Sigmoid colon (tissue), 7 donors: ENCODE measurements at places on chromosomes 6 and 20. TPM values are rescaled to one million over a fixed set of nuclear protein-coding genes. Genes with fewer than 3 reads are reported as not detected.

- no peak for DNase-seq
Measured at GRCh38 chr20:21505161-21505809, 8.6 kb downstream of the NKX2-2 start.

DNA sequence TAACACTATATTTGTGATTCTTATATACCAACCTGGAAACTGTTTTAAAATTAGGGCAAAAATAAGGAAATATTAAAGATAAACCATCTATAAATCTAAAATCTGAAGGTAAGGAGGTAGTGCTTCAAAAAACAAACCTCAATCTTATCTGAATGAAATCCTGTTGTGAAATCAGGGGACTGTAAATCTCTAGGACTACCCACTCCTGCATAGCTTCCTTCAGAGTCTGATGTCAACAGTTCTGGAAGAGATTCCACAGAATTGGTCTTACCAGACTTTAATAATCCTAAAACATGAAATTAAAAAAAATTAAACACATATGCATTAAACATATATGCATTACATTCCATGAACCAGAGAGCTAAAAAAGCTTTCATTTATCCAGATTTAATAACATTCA lies 51.4 kb downstream of the IBTK start:
- DNase-seq = no peak

- DNase-seq = peak; percentile 95
Measured at GRCh38 chr6:131950767-131951575, at the start of gene CCN2. Gene CCN2 (minus strand): TSS chr6:131951372. CDS start chr6:131951172, 200 bp downstream.

DNA sequence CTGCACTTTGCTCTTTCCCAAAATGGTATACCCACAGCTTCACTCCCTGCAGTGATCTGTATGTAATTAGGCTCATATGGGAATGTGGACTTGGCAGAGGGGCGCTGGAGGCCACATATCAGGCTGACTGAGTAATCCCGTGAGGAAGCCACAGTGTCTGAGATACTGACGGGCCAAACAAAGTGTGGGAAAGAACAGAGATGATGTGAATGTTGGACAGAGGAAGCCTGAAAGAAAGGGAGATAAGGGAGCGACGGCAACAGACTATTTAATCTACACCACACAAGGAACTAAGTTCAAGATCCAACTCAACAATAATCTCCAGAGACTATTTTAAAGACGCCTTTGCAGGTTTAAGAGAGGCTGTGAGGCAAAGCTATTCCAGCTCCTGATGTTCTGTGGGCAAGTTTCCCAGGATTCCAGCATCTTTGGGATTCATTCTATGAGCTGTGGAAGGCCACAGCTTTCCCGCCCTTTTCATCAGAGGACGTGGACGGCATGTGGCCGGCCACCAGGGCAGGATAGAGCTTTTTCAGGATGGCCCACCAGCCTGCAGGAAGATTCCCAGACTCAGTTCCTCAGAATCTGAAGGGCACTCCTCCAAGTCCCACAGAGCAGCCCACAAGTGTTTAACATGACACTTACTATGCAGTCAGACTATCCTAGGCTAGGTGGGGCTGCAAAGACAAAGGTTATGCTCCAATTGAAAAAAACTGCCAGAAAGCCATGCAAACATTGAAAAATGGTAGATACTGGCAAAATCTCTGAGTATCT lies 237.5 kb downstream of the ATXN1 start:
- no peak for DNase-seq

GRCh38 chr20:56373942-56374341 lies 15.2 kb downstream of the FAM210B start:
- DNase-seq = no peak

DNA sequence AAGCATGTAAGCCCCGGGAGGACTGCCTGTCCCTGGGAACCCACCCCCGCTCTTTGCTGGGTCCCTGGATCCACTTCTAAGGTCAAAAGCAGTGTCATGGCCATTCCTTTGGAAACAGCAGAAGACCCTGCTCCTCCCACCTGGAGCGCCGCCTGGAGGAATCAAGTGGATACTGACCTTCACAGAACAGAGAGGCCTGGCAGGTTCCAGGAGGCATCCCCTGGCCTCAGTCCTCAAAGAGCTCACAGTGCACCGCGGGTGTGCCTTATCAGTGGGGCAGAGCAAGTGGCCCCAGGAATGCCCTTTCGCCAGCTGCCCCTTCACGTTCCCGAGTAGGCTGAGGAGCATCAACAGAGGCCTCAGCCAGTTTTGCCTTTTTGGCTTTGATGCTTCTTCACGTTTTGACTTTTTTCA lies 11.1 kb upstream of the SLC4A11 start:
- no peak for DNase-seq

GHRH gene
- not detected for total RNA-seq

GRCh38 chr6:138785980-138786379 lies 9.9 kb upstream of the ECT2L start:
- no peak for DNase-seq

DNA sequence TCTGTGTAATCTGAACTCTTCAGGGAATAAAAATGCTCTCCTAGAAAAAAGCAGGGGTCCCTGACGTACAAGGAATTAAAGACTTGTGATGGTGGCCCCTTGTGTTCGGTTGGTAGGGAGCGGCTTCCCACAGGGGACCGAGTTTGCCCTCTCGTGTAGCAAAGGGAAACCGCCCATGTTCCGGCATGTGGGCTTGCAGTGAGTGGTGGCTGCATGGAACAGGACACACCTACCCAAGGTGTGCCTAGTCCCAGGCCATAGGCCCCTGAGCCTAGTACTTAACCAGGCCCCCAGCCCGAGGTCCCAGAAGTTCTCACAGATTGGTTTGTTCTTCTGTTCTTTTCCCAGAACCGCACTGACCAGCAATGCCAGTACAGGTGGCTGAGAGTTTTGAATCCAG lies 15.5 kb downstream of the MYBL2 start:
- no peak for DNase-seq

PIGT gene
- 60.6 TPM for total RNA-seq

- DNase-seq = no peak
Measured at GRCh38 chr20:1891263-1892118, 3.7 kb upstream of the SIRPA start.

DNA sequence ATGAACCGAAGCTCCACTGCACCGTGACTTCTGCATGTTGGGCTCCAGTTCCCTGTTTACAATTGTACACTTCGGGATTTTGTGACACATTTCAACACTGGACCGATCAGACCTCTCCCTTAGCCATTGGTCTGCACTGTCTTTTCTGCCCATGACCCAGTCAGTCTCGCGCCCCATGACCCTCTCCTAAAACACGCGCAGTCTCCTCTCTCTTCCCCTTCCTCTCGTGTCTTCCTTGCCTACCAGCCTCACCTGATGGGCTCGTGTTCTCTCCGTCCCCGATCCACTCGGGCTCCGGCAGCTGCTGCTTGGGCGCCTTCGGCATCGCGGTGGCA lies 535 bp upstream of the ABCF1 start:
- DNase-seq = no peak

DNA sequence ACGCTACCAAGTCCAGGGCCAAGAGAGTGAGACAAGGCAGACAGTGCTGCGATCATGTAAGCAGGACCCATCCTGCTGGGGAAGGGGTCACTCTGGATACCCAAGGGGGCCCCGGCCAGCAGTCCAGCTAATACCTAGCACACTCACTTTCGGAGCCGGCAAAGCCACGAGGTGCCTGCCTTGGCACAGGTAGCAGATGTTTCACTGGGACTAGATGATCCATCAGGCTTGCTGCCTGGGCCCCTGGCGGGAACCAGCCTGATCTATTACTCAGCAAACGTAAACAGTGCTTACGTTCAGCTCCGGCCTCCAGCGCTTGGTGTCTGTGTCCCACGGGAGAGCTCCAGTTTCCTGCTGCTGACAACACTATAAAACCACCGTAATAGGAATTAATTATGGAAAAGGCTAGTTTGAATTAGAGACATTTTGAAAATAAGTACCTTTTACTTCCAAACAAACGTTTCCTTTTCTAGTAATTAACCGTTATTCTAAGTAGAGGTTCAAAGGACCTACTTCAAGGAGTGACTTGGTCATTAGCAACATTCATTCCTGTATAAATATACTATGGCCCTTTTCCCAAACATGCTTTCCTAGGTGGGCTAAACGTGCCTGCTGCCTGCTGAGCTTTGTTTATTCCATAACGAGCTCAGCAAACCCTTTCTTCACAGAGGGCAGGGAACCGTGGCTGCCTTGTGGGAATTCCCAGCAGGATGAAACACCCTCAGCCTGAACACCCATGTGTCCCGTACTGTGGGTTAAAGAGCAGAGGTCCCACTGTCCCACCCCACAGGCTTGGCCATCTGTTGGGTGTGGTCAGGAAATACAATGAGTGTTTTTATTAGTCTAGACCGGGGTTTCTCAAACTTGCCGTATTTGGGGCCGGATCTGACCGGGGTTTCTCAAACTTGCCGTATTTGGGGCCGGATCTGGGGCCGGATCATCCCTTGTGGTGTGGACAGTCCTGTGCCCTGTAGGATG lies 18.4 kb downstream of the SLC22A23 start:
- DNase-seq = peak; percentile 84

DNA sequence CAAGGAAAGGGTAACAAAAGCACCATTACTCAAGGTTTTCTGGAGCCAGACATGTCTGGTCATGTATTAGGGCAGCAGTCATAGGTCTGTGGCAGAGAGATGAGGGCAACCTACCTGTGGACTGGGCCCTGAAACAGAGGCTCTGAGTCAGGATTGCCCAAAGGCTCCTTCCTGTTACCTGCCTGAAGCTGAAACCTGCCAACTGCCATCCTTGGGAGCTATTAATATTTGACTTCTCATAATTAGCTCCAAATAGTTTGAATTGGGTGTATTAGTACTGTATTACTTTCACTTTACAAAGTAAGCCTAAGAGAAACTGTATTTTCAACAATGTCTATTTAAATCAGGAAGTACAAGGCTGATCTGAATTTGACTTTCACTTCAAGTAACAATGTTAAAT lies 72.0 kb upstream of the TBX18 start:
- DNase-seq = no peak

DNA sequence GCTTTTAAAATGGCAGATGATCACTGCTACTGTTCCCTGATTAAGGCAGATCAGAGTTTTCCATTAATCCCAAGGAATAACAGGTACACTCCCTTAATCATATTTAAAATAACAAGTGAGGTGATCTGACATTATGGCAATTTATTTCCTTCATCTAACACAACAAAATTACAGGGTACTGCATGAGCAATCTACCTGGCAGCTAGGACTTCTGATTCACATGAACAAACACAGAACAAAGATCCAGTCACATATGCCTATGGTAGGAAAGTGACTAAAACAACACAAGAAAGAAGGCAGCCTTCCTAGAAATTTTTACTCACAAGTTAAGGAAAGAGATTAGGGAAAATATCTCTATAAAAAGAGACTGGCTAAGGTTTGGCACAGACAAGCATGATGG lies 33.2 kb downstream of the MAP7 start:
- no peak for DNase-seq

DNA sequence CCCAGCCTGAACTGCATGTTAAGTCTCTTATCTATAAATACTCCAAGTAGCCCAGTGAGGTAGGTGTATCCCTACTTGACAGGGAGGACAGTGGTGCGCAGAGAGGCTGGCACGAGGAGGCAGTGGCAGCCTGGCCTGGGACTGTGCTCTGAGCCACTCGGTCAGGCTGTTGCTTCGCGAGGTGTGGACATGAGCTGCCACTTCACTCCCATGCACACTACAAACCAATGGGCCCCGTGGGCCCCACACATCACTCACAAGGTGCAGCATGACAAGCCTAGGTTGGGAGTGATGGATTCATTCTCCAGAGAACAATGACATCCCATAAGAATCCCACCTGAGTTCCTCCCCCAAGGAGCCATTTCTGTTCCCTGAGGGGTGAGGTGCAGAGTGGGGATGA lies 54.9 kb downstream of the TMEM242 start:
- no peak for DNase-seq

- no peak for DNase-seq
Measured at GRCh38 chr20:58832457-58832856, 18.2 kb downstream of the GNAS-AS1 start.

CSE1L gene
- total RNA-seq = 43.9 TPM

GRCh38 chr6:38153798-38154345 lies 334.3 kb downstream of the ZFAND3 start:
- DNase-seq = no peak

- no peak for DNase-seq
Measured at GRCh38 chr20:62305149-62305764, 2.5 kb downstream of the ADRM1 start.

TCP11 gene
- total RNA-seq = not detected

DNA sequence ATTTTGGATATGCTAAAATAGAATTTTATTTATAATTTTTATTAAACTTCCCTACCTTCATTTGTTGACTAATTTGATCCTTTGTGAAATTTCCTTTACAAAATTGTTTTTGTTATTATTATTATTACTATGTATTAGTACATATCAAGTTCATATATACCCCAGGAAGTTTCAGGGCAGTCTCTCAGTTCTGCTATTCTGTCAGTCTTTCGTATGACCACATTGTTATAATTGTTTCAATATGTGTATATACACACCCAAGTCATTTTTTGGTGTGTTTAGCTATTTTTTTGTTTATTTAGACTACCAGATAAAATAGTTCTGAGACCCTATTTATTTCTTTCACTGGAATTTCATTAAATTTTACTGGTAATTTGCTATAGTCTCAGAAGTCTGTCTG lies 72.1 kb downstream of the NKAIN2 start:
- no peak for DNase-seq

GRCh38 chr6:155883741-155884140 lies 428.1 kb upstream of the NOX3 start:
- DNase-seq = no peak

SLC17A1 gene
- total RNA-seq = not detected

OOEP gene
- not detected for total RNA-seq

- DNase-seq = no peak
Measured at GRCh38 chr6:73236144-73236750, 11.0 kb upstream of the KHDC1L start.

CST1 gene
- not detected for total RNA-seq

GRCh38 chr6:156828280-156828703 lies 51.1 kb downstream of the ARID1B start:
- no peak for DNase-seq

GRCh38 chr20:49446808-49447207 lies 35.7 kb downstream of the KCNB1 start:
- DNase-seq = peak; percentile 96

GRCh38 chr20:5977223-5977622 lies 26.8 kb downstream of the MCM8 start:
- DNase-seq = no peak

DNA sequence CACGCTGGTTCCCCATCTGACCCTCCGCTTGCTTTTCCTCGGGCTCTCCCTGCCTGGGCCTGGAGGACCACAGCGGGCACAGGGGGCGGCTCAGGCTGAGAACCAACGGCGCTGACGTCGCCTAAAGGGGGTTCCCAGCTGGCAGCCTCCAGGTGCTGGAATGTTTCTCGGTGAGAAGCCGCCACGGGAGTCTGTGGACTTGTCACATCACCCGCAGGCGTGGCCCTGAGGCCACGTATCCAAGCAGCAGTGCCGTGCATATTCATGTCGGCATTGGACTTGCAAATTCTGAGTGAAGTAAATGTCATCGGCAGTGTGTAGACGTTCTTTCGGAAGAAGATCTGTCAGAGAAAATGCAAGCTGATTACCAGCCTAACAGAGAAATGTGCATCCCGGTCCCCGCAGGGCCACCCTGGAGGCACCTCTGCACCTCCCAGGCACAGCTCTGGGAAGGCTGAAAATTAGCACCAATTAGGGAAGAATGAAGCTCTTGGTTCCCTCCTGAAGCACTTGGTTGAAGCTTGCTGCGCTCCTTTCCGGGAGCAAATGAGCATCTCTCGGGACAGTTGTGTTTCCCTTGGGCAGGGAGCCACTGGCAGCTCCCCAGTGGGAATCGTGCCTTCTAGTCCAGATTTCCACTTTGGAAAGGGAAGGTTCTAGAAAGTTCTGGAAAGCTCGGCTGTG lies 24.3 kb downstream of the NTSR1 start:
- DNase-seq = peak; percentile 41

NAPB gene
- 14.4 TPM for total RNA-seq

OPN5 gene
- not detected for total RNA-seq

- DNase-seq = no peak
Measured at GRCh38 chr6:158230967-158231550, 62.9 kb downstream of the GTF2H5 start.
